ENCODE measurements at places on chromosomes 3 and 15. TPM values are rescaled to one million over a fixed set of nuclear protein-coding genes. Genes with fewer than 3 reads are reported as not detected.

Gene HPS3
- 10.9 TPM for total RNA-seq

Gene P3H2
- total RNA-seq, result 9.6 TPM

Gene SLC12A8
- under 0.01 TPM for total RNA-seq

Gene PLA2G4B
- total RNA-seq, result 0.22 TPM

Gene CYP19A1
- total RNA-seq, result not detected

Data from lung microvascular endothelial cell (primary cell).